ENCODE measurements at places on chromosomes 12 and 14. TPM values are rescaled to one million over a fixed set of nuclear protein-coding genes. Genes with fewer than 3 reads are reported as not detected.

GRCh38 chr14:102508774-102509745 lies 516 bp downstream of the ANKRD9 start:
- peaks cover 38% of the 10 kb centered on the region for H3K4me1 ChIP-seq
- peak overlapping the region; percentile 91 for H3K27ac ChIP-seq

DNA sequence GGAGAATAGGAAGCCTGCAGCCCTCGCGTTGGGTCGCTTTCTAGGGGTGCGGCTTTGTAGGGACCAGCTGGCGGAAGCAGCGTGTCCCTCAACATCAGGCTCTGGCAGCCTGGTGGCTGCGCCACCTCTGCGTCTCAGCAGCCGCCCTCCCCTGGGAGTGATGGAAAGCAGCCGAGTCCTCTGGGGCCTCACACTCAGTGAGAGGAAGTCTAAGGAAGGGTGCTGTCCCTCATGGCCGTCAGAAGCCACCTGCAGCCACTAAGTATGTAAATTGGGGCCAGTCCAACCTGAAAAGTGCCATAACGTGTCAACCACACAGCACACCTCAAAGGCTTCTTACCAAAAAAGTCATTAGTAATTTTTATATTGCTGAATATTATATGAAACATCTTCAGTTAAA lies 80.3 kb downstream of the WDR20 start:
- no peaks in the 10 kb centered on the region for H3K4me1 ChIP-seq
- peaks cover 2% of the 10 kb centered on the region for H3K36me3 ChIP-seq
- no peaks in the 10 kb centered on the region for H3K27me3 ChIP-seq

GRCh38 chr14:68779761-68780323 lies 13.0 kb downstream of the ZFP36L1 start:
- H3K27me3 ChIP-seq: no peaks in the 10 kb centered on the region
- H3K36me3 ChIP-seq: no peaks in the 10 kb centered on the region
- peak; percentile 25 for DNase-seq
- no peak overlapping the region for H3K4me3 ChIP-seq
- peaks cover 55% of the 10 kb centered on the region for H3K4me1 ChIP-seq

DNA sequence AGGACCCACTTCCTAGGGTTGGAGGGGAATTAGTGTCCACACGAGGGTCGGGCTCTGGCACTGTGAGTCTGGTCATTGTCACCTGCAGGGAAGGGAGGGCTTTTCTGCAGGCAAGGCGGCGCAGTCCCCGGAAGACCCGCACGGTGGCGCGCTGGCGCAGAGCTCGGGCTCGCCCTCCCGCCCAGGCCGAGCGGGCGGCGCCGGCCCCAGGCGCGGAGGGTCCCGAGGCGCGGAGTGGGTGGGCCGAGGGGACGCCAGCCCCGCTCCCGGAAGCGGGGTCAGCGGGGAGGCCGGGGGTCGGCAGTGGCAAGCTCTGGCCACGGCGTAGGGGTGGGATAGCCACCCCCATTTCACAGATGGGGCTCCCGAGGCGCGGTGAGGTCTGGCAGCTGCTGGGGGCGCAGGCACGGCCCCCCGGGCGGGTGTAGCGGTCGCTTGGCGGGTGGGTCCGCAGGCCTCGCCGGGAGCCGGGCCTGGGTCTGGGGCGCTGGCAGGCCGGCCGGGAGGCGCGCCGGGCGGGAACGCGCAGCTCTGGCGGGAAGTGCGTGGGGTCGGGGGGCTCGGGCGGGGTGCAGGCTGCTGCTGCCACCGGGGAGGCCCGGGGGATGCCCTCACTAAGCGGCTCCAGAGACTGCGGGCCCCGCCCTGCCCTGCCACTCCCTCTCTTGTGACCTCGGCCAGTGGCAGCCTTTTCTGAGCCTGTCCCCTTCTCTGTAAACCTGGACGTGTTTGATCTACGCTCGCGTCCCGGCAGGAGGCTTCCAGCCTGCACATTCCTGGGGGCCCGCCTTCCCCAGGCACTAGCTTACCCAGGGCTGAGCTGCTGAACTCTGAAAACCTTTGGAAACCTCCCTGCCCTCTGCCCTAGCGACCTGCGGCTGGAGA lies 46.1 kb downstream of the CYP46A1 start:
- H3K4me3 ChIP-seq: peak overlapping the region; percentile 61
- H3K36me3 ChIP-seq: no peaks in the 10 kb centered on the region
- H3K27me3 ChIP-seq: peaks cover 33% of the 10 kb centered on the region
- peak; percentile 90 for DNase-seq
- peaks cover 34% of the 10 kb centered on the region for H3K4me1 ChIP-seq

- H3K4me3 ChIP-seq: no peak overlapping the region
- no peak overlapping the region for H3K27ac ChIP-seq
- DNase-seq: no peak
- peaks cover 39% of the 10 kb centered on the region for H3K27me3 ChIP-seq
- no peaks in the 10 kb centered on the region for H3K4me1 ChIP-seq
Observed at GRCh38 chr14:76426161-76426696, 50.3 kb downstream of the ESRRB start.

DNA sequence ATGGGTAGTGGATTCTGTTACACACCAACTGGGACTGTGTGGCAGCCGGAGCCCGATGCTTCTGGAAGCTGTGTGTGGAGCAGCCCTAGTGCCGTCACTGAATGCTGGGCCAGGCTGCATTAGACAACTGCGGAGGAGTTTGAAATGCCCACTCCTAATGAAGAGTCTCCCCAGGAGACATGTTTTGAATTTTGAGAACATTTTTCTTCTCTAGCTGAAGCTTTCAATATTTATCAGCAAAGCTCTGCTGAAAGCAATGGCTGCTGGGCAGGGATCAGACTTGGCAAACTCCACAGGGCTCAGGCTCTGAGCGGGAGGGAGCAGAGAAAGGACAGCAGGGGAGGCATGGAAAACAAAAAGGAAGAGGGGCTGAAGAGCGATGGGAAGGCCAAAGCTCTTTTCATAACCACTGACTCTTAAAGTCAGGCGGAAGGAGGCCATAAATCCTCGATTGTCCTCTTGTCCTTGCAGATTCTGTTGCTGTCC lies 189.1 kb downstream of the MON2 start:
- H3K27me3 ChIP-seq: no peaks in the 10 kb centered on the region
- H3K36me3 ChIP-seq: no peaks in the 10 kb centered on the region
- no peak overlapping the region for H3K27ac ChIP-seq
- DNase-seq: no peak
- no peak overlapping the region for H3K4me3 ChIP-seq
- H3K4me1 ChIP-seq: no peaks in the 10 kb centered on the region

DNA sequence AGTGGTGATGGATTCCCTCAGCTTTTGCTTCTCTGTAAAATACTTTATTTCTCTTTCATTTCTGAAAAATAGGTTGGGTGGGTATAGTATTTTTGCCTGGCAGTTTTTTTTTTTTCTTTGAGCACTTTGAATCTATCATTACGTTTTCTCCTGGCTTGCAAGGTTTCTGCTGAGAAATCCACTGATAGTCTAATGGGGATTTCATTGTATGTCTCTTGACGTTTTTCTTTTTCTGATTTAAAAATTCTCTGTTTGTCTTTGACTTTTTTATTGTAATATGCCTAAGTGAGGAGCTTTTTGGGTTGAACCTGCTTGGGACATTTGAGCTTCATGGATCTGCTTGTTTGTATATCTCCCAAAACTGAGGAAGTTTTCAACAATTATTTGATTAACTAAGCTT lies 606.0 kb downstream of the KCNH5 start:
- H3K36me3 ChIP-seq: no peaks in the 10 kb centered on the region
- H3K27me3 ChIP-seq: no peaks in the 10 kb centered on the region
- no peak overlapping the region for H3K27ac ChIP-seq

Gene FAM181A
- not detected for total RNA-seq

GRCh38 chr12:56293795-56294194 lies 6.3 kb downstream of the CS start:
- no peak overlapping the region for H3K4me3 ChIP-seq
- peaks cover 83% of the 10 kb centered on the region for H3K4me1 ChIP-seq
- no peaks in the 10 kb centered on the region for H3K27me3 ChIP-seq
- DNase-seq: no peak

DNA sequence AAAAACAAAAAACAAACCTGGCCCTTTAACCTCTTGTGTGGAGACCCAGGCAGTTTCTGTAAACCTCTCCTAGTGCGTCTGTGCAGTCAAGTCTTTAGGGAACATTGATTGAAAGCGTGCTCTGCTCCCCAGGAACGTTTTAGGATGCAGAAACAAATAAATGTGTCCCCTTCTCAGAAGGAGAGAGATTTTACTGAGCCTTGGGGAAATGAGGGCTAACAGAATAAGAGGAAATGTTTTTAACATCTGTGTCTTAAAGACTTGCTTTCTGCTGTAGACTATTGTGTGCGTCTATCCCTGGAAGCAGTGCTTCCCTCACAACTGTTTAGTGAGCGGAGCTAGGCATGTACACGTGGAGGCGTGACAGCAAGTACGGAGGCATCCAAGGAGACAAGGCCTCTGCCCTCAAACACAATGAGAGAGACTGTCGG lies 54.3 kb downstream of the TECPR2 start:
- no peaks in the 10 kb centered on the region for H3K27me3 ChIP-seq
- peaks cover 36% of the 10 kb centered on the region for H3K36me3 ChIP-seq
- H3K27ac ChIP-seq: no peak overlapping the region
- H3K4me1 ChIP-seq: no peaks in the 10 kb centered on the region

DNA sequence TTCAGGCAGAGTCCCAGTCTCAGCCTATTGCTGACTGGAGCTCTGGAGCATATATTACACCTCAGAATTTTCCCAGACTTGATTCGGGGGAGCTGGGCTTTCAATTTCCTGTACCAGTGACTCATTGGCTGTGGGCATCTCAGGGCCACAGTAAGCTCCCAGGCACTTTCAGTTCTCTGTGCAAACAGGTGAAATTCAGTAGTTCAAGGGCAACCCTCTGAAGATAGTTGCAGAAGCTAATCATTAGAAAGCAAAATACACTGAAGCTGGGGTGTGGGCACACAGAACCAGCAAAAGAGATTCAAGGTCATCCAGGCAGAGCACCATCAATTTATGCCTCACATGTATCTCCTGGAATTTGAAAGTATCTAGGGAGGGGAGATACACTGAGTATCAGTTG lies 8.1 kb upstream of the NIN start:
- no peaks in the 10 kb centered on the region for H3K36me3 ChIP-seq
- H3K27me3 ChIP-seq: peaks cover 4% of the 10 kb centered on the region
- no peak overlapping the region for H3K27ac ChIP-seq
- DNase-seq: no peak
- H3K4me3 ChIP-seq: no peak overlapping the region
- H3K4me1 ChIP-seq: no peaks in the 10 kb centered on the region

GRCh38 chr14:59475709-59476108 lies 8.5 kb downstream of the L3HYPDH start:
- H3K27ac ChIP-seq: no peak overlapping the region
- H3K36me3 ChIP-seq: peaks cover 65% of the 10 kb centered on the region
- H3K27me3 ChIP-seq: no peaks in the 10 kb centered on the region
- no peaks in the 10 kb centered on the region for H3K4me1 ChIP-seq
- no peak overlapping the region for H3K4me3 ChIP-seq

Gene ALG10B
- total RNA-seq: 0.58 TPM

GRCh38 chr14:50311337-50311971 lies 575 bp downstream of the L2HGDH start:
- DNase-seq: no peak
- no peaks in the 10 kb centered on the region for H3K36me3 ChIP-seq
- H3K4me3 ChIP-seq: peak overlapping the region; percentile 87
- H3K27me3 ChIP-seq: no peaks in the 10 kb centered on the region
- H3K4me1 ChIP-seq: peaks cover 24% of the 10 kb centered on the region

DNA sequence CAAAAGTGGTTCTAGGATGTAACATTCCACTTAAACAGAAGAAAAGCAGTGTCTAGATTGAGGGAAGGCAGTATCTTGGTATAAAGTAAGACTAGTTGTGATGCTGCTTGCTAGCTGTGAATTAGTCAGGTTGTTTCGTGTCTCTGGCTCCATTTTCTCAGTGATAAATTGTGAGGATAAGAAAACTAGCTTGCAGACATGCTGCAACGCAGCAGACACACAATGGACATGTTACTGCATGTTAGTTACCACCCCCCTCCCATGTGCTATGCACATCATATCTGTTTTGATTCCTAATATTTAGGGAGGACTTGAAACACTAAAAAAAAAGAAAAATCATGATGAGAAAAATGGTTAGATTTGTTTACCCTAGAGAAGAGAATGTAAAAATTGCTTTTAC lies 2.9 kb downstream of the CCNK start:
- H3K36me3 ChIP-seq: no peaks in the 10 kb centered on the region
- H3K4me3 ChIP-seq: no peak overlapping the region
- H3K27ac ChIP-seq: no peak overlapping the region
- no peak for DNase-seq

DNA sequence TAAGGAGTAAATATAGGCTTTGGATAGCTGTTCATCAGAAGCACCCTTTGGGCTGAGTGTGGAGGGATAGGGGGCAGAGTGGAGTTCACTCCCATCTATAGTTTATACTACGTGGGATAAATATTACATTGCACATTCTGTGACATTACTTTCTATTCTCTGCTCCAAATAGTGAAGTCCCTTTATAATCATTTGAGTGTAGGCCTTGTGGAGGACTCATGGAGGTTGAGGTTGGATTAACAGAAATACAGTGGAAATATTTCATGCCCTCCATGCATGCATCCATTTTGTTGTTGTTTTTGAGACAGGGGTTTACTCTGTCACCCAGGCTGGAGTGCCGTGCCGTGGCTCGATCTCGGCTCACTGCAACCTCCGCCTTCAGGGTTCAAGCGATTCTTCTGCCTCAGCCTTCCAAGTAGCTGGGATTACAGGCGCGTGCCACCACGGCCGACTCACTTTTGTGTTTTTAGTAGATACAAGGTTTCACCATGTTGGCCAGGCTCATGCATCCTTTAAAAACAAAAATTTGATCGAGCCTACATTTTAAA lies 1.4 kb downstream of the CHPT1 start:
- H3K4me1 ChIP-seq: peaks cover 35% of the 10 kb centered on the region
- peak overlapping the region; percentile 13 for H3K27ac ChIP-seq
- peak; percentile 31 for DNase-seq
- no peaks in the 10 kb centered on the region for H3K27me3 ChIP-seq
- H3K36me3 ChIP-seq: peaks cover 4% of the 10 kb centered on the region

Gene RAD9B
- 0.58 TPM for total RNA-seq

Gene NELL2
- total RNA-seq: 2.9 TPM

DNA sequence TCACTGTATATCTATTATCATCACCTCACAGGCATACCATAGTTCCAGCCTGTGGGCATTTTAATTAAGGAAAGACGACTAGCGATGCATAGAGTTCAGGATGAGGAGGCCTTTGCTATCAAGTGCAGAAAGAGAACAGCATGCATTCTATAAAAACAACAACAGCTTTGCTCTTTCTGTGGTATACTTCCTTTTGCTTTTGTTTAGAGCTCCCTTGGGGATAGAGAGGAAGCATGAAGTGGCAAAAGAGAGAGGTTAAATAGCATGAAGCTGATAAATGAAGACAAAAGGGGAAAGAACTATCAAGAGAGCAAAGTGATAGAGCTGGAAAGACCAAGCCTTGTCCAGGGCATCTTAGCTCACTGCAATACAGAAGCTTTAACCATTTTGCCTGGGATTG lies 23.5 kb downstream of the IFNG-AS1 start:
- no peaks in the 10 kb centered on the region for H3K27me3 ChIP-seq
- no peak overlapping the region for H3K27ac ChIP-seq
- H3K36me3 ChIP-seq: no peaks in the 10 kb centered on the region
- DNase-seq: no peak
- H3K4me1 ChIP-seq: no peaks in the 10 kb centered on the region
- H3K4me3 ChIP-seq: no peak overlapping the region

Gene MUCL1
- not detected for total RNA-seq
